Activated CD8-positive, alpha-beta T cell treated with anti-CD3 and anti-CD28 coated beads for 36 hours (primary cell): ENCODE measurements at places on chromosomes 13 and 19. TPM values are rescaled to one million over a fixed set of nuclear protein-coding genes. Genes with fewer than 3 reads are reported as not detected.

GRCh38 chr13:24232474-24232873 is 72.0 kb downstream of the SPATA13 start:
- no peaks in the 10 kb centered on the region for H3K27me3 ChIP-seq
- no peak overlapping the region for H3K27ac ChIP-seq
- peaks cover 6% of the 10 kb centered on the region for H3K36me3 ChIP-seq
- H3K4me3 ChIP-seq, result no peak overlapping the region
- peaks cover 58% of the 10 kb centered on the region for H3K4me1 ChIP-seq

DNA sequence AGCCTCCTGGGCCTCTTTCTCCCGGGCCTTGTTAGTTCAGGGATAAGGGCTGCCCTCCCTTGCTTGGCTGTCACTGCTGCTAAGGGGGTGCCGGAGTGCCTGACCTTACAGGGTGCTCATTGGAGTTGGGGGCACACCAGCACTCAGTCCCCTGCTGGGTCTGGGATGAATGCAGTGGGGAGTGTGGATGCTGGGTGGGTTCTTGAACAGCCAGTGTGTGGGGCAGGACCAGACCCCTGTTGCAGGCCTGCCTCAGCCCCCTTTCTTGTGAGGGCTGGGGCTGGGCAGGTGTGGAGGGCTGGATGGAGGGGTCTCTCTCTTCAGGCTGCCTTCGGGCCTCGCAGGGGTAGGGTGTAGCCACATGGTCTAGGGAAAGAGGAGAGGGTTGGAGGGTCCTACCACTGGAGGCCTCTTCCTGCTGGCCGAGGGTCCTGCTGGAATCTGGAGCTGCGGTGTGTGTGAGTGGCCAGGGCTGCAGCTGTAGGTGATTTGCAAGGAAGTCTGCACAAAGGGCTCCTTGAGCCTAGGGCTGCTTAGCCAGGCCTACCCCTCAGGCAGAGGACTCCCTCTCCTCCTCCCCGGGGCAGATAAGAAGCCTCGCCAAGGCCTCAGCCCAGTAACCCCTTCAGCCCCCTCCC is 3.2 kb downstream of the CEBPA start:
- no peak overlapping the region for H3K4me3 ChIP-seq
- H3K27ac ChIP-seq, result no peak overlapping the region
- H3K27me3 ChIP-seq, result peaks cover 22% of the 10 kb centered on the region
- no peaks in the 10 kb centered on the region for H3K4me1 ChIP-seq
- no peak for DNase-seq
- no peaks in the 10 kb centered on the region for H3K36me3 ChIP-seq

DNA sequence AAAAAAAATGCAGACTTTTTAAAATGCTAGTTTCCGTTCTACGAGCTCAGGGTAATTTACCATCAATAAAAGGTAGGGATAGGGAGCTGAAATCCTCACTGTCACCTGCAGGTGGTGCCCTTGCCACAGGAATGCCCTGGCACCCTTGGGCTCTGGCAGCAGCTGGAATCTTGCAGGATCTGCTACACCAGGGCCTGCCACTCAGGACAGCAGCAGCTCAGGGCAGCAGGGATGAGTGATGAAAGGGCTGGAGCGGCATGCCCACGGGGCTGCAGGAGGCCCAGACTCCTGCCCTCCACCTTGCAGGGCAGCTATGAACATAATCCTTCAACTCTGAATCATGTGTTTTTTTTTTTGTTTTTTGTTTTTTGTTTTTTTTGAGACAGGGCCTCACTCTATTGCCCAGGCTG is 54.0 kb downstream of the GNG7 start:
- no peak overlapping the region for H3K27ac ChIP-seq
- peak; percentile 83 for DNase-seq
- no peaks in the 10 kb centered on the region for H3K36me3 ChIP-seq
- no peaks in the 10 kb centered on the region for H3K27me3 ChIP-seq

DNA sequence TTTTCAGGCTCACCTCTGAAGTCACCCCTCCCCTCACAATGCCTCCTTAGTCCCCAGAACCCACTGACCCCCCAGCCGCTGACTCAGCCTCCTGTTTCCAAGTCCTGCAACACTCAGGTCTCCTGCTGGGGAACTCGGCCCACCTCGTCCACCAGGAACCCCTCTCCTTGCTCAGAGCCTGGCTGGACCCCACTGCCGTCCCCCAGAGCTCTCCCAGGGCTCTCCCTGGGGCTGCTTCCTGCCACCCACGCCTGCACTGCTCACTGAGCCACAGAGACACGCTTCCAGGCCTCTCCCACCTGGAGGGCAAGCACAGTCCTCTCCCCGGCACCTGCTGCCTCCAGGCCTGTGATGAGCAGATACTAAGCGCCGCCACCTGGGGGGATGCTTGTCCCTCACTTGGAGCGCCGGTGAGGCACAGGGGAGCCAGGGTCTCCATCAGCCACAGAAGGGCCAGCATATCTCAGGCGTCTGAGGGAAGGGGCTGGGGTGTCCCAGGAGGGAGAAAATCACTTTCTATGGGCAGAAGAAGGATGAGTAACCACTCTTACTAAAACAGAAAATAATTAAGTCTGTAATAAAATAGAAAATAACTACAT is 53.8 kb downstream of the KLF2 start:
- no peak overlapping the region for H3K4me3 ChIP-seq
- H3K4me1 ChIP-seq, result peaks cover 73% of the 10 kb centered on the region
- H3K27ac ChIP-seq, result no peak overlapping the region
- peaks cover 16% of the 10 kb centered on the region for H3K36me3 ChIP-seq
- DNase-seq, result no peak

C19orf85 gene
- total RNA-seq, result not detected

CCDC8 gene
- total RNA-seq, result not detected
